Testis (tissue), 5 donors: ENCODE measurements at places on chromosomes 12 and 14. TPM values are rescaled to one million over a fixed set of nuclear protein-coding genes. Genes with fewer than 3 reads are reported as not detected.

The ESRRB gene
- total RNA-seq = 2.8 TPM

The PRPH gene
- total RNA-seq = 36.5 TPM

- DNase-seq = no peak
These were observed 52.9 kb upstream of the SLC35F4 start for GRCh38 chr14:57918791-57919190.

The STAC3 gene
- total RNA-seq = 12.0 TPM

DNA sequence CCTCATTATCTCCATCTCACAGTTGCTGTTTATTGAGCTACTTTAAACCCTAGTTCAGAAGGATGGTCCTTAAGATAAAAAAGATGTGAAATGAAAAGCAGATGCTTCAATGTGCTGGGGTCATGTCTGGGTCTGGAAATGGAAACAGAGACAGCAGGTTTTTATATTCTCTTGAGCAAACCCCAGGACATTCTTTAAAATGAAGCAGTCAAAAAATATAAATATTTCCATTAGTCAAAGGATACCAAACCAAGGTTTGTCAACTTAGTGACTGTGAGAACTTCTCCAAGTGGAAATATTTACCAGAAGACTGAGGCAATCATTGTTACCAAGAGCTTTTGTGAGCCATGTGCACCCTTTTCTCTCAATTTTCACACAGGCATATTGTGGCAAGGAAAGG is 102.5 kb upstream of the DIO2 start:
- DNase-seq = no peak

The PLA2G1B gene
- 0.94 TPM for total RNA-seq

The TMEM30B gene
- 8.9 TPM for total RNA-seq

DNA sequence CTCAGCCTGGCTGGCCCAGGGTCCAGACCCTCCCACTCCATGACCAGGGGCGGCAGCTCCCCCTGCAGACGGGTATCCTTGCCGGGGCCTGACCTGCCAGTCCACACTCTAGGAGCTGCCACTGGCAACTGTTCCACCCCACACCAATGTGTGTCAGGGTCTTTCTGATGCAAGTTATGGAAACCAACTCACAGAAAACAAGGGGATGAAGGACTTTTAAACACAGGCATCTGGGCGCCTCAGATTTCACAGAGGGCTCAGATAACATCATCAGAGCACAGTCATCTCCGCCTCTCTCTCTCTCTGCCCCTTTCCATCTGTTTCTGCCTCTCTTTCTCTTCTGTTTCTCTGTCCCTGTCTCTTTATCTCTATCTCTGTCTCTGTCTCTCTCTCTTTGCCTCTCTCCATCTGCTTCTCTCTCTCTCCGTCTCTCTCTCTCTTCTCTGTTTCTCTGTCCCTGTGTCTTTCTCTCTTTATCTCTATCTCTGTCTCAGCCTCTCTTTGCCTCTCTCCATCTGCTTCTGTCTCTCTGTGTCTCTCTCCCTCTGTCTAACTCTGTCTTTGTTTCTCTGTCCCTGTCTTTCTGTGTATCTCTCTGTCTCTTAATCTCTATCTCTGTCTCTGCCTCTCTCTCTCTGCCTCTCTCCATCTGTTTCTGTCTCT is 67.4 kb upstream of the FBRSL1 start:
- no peak for DNase-seq

The MMP17 gene
- total RNA-seq = 16.1 TPM

DNA sequence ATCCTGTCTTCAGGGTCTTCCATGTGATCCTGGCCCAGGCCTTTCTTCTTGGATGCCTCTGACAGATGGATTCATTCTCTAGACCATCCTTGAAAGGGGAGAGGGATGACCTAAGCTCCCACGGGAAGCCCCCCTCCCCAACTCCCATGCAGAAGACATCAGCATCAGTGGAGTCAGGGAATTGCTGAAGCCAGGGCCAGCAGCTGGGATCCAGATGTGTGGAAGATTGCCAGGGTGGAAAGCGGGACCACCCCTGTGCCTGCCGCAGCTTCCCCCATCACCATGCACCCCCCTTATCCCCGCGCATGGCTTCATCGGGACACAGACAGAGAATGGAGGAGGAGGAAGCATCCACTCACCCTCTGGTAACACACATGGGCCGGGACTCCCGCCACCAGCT is 183.6 kb upstream of the PRMT8 start:
- DNase-seq = no peak

GRCh38 chr12:65894624-65895390 is 70.5 kb downstream of the HMGA2 start:
- no peak for DNase-seq

DNA sequence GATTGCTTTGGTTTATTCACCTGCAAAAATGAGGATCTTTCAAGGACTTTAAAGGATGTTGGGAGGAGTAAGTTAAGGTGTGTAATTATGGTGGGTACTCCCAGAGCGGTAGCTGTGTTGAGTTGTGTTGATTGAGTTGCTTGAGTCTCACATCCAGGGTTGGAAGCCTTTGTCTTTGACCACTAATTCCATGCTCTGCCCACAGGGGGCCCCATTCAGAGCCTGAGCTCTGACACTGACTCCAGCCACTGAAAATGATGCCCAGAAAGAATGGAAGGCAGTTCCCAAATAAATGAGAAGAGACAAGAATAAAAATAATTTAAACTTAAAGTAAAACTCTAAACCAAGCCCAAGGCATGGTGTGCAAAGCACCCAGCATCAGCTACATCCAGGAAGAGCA is 237.4 kb upstream of the PWP1 start:
- DNase-seq = no peak

DNA sequence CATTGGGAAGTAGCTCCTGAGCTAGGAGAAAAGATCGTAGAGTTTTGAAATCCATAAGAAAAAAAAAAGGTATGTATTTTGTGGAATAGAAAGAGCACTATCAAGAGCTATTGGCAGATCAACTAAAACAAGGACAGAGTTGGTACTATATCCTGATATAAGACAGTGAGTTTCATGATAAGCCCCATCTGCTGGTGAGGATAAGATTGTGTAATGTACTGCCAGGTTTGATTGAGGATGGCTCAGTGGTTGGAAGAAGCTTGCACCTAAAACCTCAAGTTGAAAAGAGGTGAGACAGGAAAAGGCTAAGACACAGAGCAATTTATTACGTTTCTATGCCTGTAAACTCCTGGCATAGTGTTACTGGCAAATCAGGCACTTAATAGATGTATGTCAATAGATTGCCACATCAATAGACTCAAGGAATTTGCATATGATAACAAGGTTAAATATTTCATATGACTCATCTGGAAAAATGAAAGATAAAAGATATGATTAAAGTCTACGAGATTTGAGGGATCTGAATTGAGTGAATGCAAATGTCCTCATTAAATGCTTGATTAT is 525.6 kb downstream of the FLRT2 start:
- no peak for DNase-seq

The RAB35 gene
- total RNA-seq = 21.1 TPM

DNA sequence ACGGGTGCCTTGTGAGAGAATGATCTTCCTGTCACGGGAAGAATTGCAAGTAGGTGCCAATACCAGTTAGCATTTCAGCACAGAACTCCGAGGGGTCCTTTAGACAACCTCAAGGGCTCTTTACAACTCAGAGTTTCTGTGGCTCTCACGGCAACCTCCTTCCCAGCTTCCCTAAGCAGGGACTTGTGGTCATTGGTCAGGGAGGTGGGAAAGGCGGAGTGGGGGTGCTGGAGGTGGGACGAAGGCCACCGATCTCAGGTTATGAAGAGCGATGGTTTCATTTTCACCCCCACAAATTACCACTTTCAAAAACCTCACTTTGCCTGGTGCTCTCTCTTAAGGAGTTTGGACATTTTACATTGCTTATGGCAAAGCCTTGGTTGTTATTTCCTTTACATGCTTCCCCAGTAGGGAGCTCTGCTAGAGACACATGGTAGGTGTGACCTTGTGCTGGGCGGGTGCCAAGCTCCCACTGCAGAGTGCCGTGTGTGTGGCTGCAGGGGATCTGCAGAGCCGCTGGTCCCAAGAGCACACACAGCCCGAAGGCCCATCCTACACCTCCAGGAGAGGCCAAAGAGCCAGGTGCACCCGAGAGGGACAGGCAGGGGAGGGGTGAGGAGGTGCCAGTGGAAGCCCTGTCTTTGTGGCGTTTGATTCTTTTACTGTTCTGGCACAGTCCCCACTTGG is 21.4 kb downstream of the BCL2L14 start:
- no peak for DNase-seq

- DNase-seq = peak; percentile 94
These were observed 18.8 kb upstream of the NR4A1 start for GRCh38 chr12:52032446-52032803.

- no peak for DNase-seq
These were observed 180.3 kb downstream of the DICER1 start for GRCh38 chr14:94977016-94977415.

DNA sequence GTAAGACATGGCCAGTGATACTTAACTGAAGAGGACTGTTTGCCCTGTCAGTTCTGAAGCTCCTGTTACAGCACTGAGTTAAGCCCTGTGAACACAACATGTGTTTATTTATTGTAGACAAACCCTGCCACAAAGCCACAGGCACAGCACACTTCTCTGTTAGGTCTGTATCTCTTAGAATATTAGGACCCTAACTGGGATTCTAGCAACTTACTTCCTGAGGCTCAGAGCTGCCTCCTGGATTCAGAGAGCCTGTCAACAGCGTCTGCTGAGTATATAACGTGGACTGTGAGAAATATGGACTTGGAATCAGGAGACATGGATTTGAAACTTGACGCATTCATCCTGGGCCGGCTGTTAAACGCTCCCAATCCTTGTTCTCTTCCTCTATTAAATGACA is 135.0 kb upstream of the HIF1A start:
- DNase-seq = no peak

GRCh38 chr12:78331181-78331580 is 500.5 kb downstream of the NAV3 start:
- DNase-seq = no peak

DNA sequence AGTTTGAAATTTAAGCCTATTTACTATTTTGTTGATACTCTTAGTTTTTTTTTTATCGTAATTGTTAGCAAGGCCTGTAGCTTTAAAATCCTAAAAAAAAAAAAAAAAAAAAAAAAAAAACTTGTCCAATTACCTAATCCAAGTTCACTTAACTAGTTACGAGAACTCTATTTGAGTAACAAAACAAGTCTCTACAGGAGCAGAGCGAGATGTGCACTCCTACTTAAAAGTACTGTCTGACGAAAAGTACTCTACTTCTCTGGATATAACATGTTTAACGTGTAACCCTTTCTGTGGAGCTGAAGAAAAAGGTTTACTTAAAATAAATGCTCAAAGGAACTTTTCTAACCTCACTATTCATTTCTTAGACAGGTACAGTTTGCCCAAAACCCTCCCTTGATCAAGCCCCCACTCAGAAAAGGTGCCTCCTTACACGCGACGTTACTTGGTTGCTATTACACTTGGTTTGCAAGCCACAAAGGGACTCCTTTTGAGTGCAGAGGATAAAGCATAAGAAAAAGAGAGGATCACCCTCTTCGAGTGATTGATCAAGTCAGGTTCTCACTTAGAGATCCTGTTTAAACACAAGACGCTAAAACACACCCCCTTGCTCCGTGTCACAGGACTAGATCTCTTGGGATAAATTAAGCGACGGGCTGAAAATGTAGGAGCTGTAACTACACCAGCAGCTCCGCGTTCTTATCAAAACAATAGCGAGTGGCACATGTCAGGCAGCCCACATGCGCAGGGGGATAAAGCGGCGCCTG is 2.2 kb downstream of the BAZ1A start:
- peak; percentile 89 for DNase-seq

- no peak for DNase-seq
These were observed 36.8 kb downstream of the SARNP start for GRCh38 chr12:55780685-55781084.

The TBC1D30 gene
- 8.3 TPM for total RNA-seq

The HOXC6 gene
- total RNA-seq = 4.0 TPM

GRCh38 chr14:69398818-69399210 is 322 bp downstream of the SLC39A9 start:
- no peak for DNase-seq

The B4GALNT3 gene
- total RNA-seq = 24.3 TPM

The PLD4 gene
- 1.1 TPM for total RNA-seq

The AMIGO2 gene
- 35.4 TPM for total RNA-seq

DNA sequence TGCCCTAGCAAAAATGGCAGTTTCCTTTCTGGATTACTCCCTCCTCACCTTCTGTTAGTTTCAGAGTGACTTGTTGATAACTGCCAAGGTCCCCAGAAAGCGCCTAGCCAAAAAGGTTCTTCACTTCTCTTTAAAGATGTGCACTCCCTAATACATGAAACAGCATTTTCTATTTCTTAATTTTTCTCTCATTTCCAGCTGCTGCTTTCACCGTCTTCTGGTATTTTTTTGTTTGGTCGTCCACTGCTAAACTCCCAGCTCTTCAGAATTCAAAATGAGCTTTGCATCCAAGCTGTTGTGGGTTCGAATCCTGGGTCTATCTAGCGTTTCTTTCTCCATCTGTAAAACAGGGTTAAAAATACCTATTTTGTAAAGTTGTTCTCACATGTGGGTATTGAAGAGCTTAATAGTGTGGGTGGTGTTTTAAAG is 397 bp upstream of the BORCS5 start:
- DNase-seq = no peak

- no peak for DNase-seq
These were observed 38.6 kb upstream of the ATF1 start for GRCh38 chr12:50725011-50725942.

GRCh38 chr14:84375235-84375634 is 1154.7 kb upstream of the FLRT2 start:
- no peak for DNase-seq

DNA sequence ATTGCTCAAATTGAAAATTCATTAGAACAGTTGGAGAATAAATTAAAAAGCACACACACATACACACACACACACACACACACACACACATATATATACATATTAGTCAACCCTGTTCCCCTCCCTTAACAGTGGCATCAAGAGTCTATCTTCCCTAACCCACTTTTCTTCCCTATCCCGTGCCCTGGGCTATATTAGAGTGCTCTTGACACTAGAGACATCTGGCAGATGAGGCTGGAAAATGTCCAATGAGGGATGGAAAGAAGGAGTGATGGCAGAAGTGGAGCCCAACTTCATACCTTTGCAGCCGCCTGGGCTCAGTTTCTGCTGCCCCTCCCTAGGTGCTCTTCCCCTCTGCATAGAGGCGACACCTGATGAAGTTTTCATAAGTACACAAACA is 172.4 kb upstream of the NUDT4 start:
- no peak for DNase-seq

- peak; percentile 48 for DNase-seq
These were observed 179.9 kb upstream of the ATF7IP start for GRCh38 chr12:14185427-14186192.

DNA sequence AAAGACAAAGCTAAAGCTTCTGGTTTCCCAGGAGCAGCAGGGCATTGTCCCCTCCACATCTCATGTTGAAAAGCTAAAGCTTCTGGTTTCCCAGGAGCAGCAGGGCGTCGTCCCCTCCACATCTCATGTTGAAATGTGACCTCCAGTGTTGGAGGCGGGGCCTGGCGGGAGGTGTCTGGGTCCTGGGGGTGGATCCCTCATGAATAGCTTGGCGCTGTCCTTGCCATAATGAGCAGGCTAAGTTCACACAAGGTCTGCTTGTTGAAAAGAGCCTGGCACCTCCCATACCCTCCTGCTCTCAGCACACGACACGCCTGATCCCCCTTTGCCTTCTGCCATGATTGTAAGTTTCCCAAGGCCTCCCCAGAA is 123.7 kb downstream of the PIWIL1 start:
- no peak for DNase-seq

- no peak for DNase-seq
These were observed 102.1 kb downstream of the FIGNL2 start for GRCh38 chr12:51746416-51746815.
